ENCODE measurements at places on chromosomes 4 and X.

GRCh38 chr4:109979920-109980717, 67.4 kb downstream of the EGF start:
- DNase-seq, result no peak

GRCh38 chr4:2288051-2288541, 26.2 kb upstream of the MXD4 start:
- no peak for DNase-seq

DNA sequence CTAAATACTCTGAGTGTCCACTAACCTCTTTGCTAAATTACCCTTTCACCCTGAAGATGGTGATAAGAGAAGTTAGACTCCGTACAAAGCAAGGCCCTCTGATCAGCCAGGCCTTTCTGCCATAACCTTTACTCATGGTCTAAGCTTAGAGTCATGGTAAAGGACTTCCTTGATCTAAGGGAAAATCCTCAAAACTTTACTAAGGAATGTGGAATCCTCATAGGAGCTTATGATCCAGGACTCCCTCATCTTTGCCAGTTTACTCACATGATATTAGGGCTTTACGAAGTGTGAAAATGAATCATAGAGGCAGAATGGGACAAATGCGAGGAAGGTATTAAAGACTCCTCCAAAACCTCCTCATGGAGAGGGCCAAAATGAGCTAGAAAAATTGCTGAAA, 7.9 kb upstream of the FAM13A start:
- DNase-seq, result no peak

GRCh38 chr4:185346975-185347601, 48.6 kb downstream of the LRP2BP start:
- DNase-seq, result no peak

GRCh38 chr4:48858130-48858529, 27.2 kb downstream of the OCIAD1 start:
- no peak for DNase-seq

Measured in T-helper 17 cell (primary cell).